ENCODE measurements at places on chromosomes 3 and 15.

DNA sequence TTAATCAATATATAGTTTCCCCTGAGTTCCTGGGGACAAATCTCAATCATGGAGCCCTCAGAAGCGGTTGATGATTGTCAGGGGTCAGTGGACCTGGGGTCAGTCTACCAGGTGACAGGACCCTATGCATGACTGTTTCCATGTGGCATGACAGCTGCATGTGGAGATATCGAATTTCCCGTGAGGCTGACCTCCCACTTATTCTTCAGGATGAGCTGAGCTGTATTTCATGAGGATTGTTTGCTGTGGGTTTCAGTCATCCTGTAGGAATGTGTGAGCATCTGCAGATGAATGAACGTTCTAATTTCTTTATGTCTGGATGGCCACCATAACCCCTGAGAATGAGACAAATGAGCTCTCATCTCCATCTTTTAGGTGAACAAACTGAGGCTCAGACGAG lies 93.0 kb upstream of the HES1 start:
- peak; percentile 37 for DNase-seq

- DNase-seq = no peak
Measured at GRCh38 chr3:170689893-170690660, 104.2 kb upstream of the SLC7A14 start.

GRCh38 chr3:120705884-120706582 lies 24.0 kb upstream of the HGD start:
- DNase-seq = no peak

DNA sequence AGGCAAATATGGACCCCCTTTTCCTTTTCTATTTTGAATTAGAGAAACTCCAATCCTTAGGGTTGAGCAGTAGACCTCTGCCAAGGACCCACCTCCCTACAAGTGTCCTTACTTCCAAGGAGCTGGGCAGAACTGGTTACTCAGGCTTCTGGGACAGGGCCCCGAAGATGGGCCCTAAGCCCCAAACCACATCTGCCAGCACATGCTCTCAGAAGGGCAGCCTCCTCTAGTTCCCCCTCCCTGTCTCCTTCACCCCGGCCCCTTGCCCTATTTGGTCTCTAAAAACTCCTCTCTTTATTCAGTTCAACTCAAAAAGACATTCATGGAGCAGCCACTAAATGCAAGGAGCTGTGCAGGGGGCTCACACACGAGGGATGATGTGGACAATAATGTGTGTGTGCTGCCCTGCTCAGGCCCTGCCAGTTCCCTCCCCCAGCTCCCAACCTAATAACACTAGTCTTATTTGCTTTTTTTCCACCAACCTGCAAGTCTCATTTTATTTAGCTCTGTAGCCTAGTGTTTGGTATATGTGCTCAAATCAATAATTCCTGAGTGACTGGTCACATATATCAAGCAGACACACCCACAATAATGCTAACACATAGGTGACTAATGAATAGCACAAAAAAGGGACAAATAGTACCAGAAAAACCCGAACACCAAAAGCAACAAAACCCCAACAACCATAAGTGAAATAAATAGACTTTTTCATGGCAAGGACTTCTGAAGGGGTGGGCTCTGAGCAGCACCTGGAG lies 12.2 kb downstream of the ZDHHC3 start:
- no peak for DNase-seq

GRCh38 chr15:63466378-63467192 lies 37.8 kb upstream of the USP3 start:
- DNase-seq = peak; percentile 77

GRCh38 chr3:43432462-43432861 lies 146.1 kb downstream of the SNRK start:
- DNase-seq = no peak

- no peak for DNase-seq
Measured at GRCh38 chr3:35044190-35044589, 595.1 kb upstream of the ARPP21 start.

Data from endothelial cell of umbilical vein (primary cell).